ENCODE measurements at places on chromosomes 6 and 20.

DNA sequence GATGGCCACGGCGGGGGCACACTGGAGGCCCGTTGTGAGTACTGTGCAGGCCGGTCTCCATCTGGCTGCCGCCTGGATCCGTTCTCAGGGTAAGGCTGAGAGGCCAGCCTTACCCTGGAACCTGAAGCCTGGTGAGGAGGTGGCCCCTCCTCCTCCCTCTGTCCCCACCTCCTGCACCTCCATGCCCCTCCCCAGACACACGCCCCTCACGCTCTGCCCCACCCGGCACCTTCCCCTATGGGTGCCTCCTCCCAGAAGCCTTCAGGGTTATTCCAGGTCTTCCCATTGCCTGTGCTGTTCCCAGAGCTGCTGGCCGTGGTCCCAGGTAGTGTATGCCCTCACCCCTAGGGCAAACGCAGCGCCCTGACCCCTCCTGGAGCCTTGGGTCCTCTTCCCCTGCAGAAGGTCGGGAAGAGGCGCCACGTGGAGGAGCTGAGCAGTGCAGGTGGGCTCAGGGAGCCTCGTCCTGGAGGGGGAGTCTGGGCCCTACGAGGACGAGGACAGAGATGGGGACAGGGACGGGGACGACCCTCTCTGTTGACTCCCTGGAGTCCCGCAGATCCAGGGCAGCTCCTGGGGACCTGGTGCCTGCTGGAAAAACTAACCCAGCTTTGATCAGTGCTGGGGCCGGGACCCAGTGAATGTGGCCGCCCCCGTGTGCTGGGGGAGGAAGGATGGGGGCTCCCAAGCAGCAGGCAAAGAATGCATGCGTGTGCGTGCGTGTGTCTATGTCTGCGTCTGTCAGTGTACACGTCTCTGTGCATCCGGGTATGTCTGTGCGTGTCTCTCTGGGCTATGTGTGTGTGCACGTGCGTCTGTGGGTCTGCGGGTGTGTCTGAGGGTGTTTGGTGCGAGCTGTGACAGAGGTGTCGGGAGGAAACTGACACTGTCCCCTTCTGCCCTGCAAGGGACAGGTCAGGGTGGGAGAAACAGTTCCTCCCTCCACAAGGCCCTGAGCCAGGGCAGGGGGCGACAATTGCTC lies 8.2 kb upstream of the HRH3 start:
- no peak for DNase-seq

DNA sequence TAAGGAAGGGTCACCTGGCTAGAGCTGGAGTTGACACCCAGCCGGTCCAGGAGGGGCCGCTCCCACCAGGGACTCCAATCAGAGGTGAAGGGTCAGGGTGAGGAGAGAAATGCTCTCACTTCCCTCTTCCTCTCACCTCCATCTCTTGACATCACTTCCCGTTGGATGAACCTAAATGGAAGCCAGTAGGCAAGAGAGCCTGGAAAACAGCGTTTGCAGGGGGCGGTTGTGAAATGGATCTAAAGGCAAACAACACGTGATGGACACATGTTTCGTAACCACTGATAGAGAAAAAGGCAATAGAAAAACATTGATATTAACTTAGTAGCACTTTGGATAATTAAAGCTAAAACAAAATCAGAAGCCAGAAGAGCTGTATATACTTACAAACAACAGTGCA lies 105.6 kb upstream of the FOXA2 start:
- no peak for DNase-seq

- DNase-seq = no peak
These were observed 157.9 kb downstream of the FOXC1 start for GRCh38 chr6:1767481-1768246.

DNA sequence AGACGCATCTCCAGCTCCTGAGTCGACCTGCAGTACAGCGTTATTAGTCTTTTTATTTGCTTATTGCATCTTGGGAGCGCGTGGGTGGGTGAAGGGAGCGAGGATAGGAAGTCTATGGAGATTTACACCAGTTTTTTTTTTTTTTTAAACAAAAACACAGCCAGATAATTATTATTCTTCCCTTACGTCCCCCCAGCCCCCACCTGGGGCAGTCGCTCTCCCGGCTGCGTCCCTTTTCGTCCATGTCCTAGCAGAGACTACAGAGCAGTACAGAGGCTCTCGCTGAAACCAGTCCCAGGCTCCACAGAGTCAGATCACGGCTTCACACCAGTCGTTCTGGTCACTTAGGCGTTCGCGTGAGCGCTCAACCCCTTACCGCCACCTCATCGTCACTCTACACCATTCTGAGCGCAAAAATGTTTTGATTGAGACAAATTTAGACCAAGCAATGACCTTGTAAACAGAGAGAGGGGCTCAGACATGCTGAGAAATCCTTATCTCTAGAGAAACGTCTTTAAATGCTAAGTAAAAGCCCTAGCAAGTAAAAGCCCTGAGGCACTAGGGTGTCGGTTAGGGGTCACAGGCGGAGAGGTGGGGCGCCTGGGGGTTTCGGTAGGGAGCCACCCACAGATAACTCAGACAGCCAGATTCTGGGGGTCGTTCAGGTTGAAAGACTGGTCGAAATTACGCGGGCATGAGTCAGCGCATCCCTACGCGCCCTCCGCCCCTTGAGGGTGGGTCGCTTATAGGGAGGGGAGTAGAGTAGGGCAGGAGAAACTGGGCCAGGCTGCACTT lies 975 bp upstream of the PPT2 start:
- DNase-seq = no peak

DNA sequence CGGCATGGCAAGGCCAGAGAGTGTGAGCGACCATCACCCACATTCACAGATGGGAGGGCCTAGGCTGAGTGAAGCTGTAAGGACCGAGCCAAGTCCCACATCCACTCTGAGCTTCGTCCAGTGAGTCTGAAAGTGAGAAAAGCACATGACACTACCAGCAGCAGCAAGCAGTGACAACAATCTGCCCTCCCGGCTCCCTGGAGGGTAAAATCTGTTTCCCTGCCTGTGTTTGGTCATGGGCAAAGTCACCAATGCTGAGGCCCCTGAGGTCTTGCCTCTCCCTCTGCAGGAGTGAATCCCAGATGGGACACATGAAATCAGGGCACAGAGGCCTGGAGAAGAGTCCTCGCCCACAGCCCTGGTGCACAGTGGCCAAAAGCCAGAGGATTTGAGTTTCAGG lies 6.4 kb upstream of the CST7 start:
- no peak for DNase-seq

DNA sequence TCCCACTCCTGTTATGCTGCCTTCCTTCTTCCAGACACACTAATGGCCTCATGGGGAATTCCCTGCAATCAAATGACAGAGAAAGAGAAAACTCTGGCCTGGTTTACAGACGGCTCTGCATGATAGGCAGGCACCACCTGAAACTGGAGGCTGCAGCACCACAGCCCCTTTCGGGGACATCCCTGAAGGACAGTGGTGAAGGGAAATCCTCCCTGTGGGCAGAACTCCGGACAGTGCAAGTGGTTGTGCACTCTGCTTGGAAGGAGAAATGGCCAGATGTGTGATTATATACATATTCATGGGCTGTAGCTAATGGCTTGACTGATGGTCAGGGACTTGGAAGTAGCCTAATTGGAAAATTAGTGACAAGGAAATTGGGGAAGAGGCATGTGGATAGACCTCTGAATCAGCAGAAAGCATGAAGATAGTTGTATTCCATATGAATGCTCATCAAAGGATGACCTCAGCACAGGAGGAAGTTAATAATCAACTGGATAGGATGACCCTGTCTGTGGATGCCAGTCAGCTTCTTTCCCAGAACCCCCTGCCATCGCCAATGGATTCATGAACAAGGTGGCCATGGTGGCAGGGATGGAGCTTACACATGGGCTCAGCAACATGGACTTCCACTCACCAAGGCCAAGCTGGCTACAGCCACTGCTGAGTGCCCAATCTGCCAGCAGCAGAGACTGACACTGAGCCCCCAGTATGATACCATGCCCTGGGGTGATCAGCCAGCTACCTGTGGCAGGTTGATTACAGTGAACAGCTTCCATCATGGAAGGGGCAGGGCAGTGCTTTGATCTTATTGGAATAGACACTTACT lies 44.5 kb upstream of the VSX1 start:
- DNase-seq = no peak

GRCh38 chr6:27854421-27854820 lies 57.8 kb downstream of the OR2B2 start:
- no peak for DNase-seq

Measured in activated naive CD4-positive, alpha-beta T cell treated with anti-CD3 and anti-CD28 coated beads, Interleukin-2, amount 50 U/mL, for 16 hours (primary cell).